Urinary bladder (tissue), 4 donors: ENCODE measurements at places on chromosomes 2 and 18. TPM values are rescaled to one million over a fixed set of nuclear protein-coding genes. Genes with fewer than 3 reads are reported as not detected.

GRCh38 chr2:45652090-45653031, 886 bp downstream of the PRKCE start:
- DNase-seq, result no peak

DNA sequence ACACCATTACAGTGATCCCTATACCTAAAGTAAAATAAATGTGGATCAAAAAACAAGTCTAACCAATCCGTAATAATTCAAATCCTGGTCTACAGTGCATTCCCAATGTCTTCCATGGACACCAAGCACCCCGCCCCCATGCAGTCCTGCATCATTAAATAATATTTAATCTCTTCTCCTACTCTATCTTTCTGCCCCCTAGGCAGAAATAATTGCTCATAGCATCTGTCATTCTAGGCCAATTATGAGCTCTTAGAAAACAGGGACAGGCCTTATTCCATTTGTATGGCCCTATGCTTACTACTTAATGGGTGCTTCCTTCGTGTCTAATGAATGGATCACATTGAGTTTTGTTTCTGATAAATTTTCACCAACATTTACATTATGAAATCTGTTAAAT, 66.4 kb downstream of the PAX3 start:
- DNase-seq, result no peak

DNA sequence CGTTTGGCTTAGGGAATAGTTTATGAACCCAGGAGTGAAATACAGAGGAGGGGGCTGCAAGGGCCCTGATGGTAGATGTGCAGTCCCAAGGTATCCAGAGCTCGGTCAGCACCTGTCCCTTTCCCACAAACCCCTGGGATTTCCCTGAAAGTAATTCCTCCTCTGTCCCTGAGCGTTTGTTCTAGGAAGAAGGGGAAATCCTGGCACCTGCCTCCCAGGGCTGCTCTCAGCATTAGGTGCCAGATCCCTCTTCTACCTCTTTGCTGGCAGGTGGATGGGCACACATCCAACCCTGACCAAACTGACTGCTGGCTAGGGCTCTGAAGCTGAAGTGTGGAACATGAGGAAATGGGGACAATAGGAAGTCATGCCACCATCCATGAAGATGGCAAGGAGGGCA, 824.0 kb downstream of the SLC4A3 start:
- DNase-seq, result no peak

GRCh38 chr2:8535469-8535795, 146.4 kb upstream of the ID2 start:
- DNase-seq, result no peak

DNA sequence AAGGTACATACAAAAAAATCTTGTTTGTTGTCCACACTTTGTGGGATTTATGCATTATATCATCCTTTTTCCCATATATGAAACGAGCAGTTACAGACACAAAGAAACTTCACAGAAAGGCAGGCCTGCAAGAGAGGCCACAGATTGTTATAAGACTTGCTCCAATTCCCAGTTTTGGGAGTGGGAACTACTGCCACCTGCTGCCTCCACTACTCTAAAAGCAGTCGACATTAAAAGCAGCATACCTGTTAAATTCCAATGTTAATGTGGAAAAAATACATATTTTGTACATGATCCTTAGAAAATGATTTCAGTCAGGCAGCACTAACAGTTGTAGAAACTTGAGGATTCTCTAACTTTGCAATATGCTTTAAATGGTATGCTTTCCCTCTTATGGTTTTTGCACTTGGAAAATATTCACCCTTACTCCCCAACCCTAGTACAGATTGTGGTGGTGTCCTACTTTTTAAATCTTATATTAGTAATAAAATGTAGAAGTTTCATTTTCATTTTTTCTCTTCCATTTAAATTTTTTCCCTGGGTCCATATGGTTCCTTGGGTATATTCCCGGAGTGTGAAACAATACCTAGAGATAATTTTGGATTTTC, 37.9 kb downstream of the SLC38A11 start:
- DNase-seq, result no peak

- no peak for DNase-seq
Observed at GRCh38 chr2:162734866-162735265, 103.7 kb downstream of the KCNH7 start.

DNA sequence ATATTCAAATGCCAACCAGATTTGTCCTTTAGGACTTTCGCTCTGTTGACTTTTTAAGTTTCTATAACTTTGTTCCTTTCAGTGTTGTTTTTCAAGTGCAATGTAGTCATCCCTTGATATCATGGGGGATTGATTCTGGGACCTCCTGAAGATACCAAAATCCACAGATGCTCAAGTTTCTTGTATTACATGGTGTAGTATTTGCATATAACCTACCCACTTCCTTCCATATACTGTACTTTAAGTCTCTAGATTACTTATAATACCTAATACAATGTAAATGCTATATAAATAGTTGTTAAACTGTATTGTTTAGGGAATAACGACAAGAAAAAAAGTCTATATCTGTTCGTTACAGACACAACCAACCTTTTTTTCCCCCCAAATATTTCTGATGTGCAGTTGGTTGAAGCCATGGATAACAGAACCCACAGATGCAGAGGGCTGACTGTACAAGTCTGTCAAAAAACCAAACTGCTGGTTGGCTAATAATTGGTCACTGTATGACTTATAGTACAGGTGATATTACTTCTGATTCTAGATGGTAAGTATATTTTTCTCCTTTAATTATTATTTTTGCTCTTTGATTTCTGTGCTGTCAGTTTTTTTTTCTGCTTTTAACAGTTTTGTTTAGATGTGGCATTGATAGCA, 201.7 kb upstream of the STON1 start:
- DNase-seq, result no peak

OXER1 gene
- total RNA-seq, result 1.5 TPM

FBLN7 gene
- total RNA-seq, result 4.4 TPM

TMEM37 gene
- 1.1 TPM for total RNA-seq

MDH1B gene
- 1.2 TPM for total RNA-seq

ASIC4 gene
- 0.32 TPM for total RNA-seq

PARD3B gene
- total RNA-seq, result 42.9 TPM
